Stimulated activated CD4-positive, alpha-beta T cell treated with anti-CD3 and anti-CD28 coated beads, Interleukin-12 subunit alpha, Interleukin-12 subunit beta, amount 100 ng/mL, for 24 hours (primary cell): ENCODE measurements at places on chromosomes 16 and 17.

DNA sequence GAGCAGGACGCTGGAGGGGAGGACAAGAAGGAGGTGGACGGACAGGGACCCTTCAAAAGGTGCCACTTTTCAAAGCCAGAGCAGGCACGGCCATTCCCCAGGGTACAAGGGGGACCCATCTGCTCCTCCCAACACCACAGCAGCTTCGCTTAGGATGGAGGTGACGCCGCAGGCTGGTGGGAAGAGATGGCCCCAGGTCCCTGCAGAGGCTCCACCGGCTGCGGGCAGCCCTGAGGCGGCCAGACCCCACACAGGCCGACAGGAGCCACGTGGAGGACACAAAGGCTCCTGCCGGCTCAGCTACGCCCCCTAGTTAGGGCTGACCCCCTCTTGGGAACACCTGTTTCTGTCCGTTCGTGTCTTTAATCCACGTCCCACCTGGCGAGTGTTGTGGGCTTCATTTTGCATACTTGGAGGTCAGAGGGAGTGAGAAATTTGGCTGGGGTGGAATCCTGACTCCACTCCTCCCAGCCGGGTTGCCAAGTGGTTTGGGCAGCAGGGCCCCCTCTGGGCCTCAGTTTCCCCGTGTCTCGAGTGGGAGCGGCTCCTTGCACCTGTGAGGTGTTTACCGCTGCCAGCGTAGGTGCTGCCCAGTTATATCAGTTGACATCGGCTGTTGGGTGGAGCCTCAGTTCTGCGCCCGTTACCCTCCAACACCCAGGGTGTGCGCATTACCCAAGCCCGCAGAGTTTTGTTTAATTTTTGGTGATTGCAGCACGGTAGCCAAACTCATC, 5.8 kb upstream of the FN3KRP start:
- no peak for DNase-seq

GRCh38 chr17:3647769-3648555, 11.4 kb downstream of the CTNS start:
- DNase-seq: peak; percentile 29

DNA sequence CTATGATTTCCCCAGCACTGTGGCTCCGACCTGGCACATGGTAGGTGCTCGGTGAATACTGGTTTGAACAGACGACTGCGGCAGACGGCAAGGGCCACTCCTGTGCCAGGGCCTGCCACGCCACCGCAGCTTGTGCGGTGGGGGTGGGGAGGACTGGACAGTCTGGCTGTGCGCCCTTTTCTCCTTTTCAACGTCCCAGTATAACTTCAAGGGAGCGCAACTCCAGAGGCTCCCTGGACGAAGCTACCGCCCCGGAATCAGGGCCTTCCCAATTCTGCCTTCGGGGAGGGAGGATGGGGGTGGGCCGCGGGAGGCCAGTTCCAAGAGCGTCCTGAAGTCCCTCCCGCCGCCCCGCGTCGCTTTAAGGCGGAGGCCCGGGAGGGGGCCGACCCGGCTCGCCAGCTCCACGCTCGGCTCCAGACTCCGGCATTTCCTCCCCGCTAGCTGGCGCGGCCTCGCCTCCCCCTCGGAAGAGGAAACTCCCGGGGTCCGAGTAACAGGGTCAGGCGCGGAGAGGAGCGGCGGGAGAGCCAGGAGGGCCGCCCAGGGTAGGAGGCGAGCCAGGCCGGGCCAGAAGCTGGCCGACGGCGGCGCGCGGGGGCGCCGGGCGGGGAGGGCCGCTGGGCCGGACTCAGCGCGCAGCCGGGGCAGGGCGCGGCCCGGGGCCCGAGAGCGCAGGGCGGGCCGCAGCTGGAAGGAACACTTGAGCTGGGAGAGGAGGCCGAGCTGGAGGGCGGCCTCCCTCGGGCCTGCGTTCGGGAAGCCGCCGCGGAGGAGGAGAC, at the start of gene ITPRIPL2:
Gene ITPRIPL2 (plus strand): TSS at position 388 of the 782 bp plus-strand sequence. CDS start 498 bp downstream, outside the sequence.
- DNase-seq: no peak

DNA sequence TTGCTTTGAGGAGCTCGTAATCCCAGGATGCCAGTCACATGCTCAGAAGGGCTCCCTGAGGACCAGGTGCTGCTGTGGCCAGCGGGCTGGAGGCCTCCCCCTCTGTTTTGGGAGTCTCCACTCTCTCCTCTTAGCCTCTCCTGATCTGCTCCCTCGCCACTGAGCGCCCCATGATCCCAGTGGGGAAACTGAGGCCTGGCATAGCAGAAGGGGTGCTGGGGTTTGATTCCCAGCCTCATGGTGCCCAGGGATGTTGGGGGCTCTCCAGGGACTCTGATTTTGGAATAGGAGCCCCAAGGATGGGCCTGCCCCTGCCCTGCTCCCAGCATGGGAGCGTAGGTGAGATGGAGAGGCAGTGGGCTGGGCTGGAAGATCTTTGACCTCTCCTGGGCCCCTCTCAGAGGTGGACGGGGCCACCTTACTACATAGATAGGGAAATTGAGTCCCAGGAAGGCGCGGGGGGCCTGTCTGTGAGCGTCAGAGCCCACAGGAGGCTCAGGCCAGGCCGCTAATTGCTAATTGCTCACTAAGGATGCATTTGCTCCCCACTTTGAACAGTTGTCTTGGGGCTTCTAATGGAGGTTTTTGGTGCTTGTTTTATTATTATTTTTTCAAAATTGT, 525 bp upstream of the ADCY7 start:
- DNase-seq: no peak

DNA sequence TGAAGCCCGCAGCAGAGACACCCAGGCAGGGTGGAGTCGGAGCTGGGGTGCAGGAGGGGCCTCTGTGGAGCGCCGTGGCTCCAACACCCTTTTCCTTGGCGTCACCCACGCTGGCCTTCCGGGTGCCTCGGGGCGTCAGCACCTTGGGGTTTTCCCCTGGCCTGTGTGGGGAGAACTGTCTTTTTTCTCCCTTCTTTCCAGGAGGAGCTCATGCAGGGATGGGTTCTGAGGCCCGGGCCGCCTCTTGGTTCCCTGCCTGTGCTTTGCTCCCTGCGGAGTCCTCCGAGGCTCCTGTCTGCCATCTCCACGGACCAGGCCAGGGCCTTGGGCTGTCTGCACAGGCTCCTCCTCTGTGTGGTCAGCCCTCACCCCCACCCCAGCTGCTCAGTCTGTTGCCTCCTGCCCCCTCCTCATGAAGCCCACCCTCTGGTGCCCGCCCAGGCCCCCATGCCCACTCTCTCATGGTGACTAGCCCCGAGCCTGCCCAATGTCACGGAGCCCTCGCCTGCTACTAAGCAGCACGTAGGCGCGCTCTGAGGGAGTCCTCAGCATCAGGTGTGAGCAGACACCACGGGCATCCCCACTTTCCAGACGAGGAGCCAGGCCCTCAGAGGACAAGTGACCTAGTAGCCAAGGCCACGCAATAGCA, 5.0 kb downstream of the KATNB1 start:
- no peak for DNase-seq

- DNase-seq: no peak
Observed at GRCh38 chr17:8829036-8829941, 30.1 kb upstream of the MFSD6L start.

DNA sequence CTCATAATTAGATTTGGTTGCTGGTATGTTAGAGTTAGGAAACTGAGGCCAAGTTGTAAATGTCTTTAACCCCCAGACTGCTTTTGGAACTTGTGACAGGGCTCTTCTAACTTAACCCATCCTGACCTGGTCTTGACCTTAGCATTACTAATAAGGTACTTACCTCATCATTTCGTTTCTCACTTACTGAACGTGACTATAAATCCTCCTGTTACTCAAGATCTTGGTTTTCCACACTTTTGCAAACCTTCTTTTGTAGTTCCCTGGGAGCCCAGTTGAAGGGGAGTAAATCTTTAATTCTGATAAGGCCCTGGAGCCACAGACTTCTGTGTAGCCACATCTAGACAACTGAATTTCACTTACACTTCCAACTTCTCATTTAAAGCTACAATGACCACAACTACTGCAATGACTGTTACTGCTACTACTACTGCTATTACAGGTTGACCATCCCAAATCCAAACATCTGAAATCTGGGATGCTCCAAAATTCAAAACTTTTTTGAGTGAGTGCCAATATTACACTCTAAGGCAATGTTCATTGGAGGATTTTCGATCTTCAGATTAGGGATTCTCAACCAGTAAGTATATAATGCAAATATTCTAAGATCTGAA, 248.8 kb upstream of the TBX2 start:
- DNase-seq: no peak

DNA sequence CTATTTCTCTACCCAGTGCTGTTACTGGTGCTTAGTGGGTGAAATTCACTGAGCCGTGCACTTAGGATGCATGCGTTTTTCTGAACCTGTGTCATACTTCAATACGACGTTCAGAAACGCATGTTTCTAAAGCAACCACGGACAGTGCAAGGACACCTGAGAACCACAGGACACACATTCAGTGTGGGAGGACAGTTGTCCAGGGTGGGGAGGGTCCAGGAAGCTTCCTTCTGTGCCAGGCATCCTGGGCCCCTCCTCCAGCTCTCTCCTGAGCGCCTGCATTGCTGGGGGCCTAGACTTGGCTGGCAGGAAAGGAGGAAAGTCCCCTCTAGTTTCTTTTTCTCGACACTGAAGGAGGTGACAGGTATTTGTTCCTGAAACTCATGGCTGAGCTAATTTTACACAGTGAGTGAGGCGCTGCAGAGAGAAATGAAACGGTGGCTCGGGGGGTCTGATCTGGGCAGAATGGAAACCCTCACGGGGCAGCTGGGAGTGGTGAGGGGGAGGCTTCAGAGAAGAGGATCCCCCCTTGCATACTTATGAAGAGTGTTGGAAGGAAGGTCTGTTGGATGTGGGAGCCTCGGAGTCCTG, 89.9 kb downstream of the IRF8 start:
- DNase-seq: no peak

DNA sequence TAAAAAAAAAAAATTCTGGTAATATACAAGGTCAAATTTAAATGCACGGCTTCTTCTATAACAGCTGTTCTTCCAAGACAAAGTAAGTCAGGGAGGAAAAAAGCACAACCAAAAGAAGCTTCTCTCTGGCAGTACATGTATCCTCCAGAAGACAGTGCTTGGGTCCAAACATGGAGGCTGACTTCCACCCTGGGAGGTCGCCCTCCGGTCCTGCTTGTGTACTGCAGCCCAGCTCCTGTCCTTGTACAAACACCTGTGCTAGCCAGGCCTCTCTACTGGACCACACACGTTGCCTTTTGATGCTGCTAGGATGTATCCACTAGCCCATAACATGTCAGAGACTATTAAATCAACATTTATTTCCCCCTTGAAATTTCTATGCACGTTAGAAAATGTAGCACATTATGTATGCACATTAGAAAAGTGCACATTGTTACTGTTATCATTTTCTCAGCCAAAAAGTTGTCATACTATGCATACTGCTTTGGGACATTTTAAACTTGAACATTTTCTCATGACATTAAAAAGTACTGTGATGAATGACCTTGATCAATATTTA, 21.9 kb downstream of the TEKT3 start:
- DNase-seq: no peak

- no peak for DNase-seq
Observed at GRCh38 chr16:68281368-68282063, 17.2 kb downstream of the SLC7A6 start.

GRCh38 chr17:55334285-55334684, 69.5 kb downstream of the HLF start:
- DNase-seq: no peak

DNA sequence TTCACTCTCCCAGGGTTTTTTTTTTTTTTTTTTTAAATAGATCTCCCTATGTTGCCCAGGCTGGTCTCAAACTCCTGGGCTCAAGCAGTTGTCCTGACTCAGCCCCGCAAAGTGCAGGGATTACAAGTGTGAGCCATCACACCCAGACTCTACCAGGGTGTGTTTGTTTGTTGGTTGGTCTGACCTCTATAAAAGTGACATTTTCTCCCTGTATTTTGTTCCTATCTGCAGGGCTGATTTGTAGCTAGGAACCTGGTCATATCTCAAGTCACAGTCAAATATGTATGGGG, 46.3 kb upstream of the B4GALNT2 start:
- DNase-seq: no peak

DNA sequence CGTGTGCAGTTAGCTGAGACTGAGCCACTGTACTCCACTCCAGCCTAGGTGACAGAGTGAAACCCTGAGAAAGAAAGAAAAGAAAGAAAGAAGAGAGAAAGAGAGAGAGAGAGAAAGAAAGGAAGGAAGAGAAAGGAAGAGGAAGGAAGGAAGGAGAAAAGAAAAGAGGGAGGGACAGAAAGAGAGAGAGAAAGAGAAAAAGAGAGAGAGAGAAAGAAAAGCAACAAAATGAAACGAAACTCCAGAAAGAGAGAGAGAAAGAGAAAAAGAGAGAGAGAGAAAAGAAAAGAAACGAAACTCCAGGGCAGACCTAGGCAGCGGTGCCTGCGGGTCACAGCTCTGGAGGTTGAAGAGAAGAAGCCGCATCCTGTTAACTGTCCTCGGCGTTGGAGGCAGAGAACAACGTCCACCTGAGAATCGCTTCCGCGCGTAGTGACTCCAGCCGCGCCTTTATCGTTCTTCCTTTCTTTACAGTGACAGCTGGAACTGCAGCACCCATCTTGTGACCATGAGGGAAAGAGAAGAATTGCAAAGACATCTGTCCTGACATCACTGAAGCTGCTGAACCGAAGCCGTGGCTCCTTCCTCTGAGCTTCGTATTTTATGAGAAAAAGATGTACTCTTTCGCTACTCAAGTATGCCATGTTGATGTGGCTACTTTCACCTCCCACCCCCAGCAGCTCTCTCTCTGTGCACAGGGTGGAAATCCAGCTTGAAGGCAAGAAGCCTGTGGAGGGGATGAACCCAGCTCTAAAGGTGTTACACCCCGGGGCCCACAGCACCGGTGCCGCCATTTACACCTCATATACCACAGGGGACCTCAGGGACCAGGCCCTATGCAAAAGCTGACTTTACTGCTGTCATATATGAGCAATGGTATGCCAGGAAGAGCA, 56.9 kb upstream of the DOC2B start:
- DNase-seq: no peak

GRCh38 chr17:792277-792676, 10.1 kb downstream of the MRM3 start:
- DNase-seq: no peak

DNA sequence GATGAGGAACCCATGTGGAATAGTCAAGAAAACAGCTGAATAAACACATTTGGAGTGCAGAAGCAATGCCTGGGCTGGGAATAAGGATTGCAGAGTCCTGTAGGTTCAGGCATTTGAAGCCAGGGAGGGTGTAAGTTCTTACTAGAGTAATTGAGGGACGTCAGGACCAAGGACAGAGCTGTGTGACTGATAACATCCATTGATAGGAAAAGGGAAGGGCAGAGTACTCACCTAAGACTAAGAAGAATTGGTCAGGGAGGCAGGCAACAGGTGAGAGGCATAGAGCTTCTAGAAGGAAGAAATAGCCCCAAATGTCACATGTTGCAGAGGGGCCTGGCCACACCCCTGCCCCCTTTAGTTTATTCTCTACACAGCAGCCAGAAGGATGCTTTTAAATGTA, 79.8 kb upstream of the TMEM132E start:
- DNase-seq: no peak
